ENCODE measurements at places on chromosomes 3 and 15.

- DNase-seq, result no peak
- H3K4me1 ChIP-seq, result no peaks in the 10 kb centered on the region
- no peaks in the 10 kb centered on the region for H3K36me3 ChIP-seq
- peaks cover 14% of the 10 kb centered on the region for H3K27me3 ChIP-seq
These were observed 16.4 kb upstream of the PRR20G start for GRCh38 chr3:127304121-127304744.

DNA sequence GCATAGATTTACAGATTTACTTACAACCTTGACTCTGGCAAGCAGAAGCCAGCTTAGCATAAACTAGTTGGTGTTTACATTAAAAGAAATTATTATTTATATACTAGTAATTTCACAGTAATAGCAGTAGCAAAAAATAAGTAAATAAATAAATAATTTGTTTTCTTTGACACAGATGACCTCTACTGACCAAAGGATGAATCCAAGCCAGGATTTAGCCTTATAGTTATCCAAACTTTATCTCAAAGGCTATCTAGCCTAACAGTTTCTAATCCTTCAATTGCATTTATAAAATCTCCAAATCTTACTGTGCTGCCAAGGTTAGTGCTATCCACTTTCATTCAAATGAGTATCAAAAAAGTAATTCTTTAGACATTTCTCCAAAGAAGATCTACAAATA is 64.3 kb downstream of the FRMD5 start:
- H3K36me3 ChIP-seq, result no peaks in the 10 kb centered on the region
- no peak for DNase-seq
- H3K27ac ChIP-seq, result no peak overlapping the region
- no peak overlapping the region for H3K4me3 ChIP-seq
- H3K27me3 ChIP-seq, result no peaks in the 10 kb centered on the region

- H3K27ac ChIP-seq, result peak overlapping the region; percentile 83
- no peaks in the 10 kb centered on the region for H3K27me3 ChIP-seq
- H3K4me3 ChIP-seq, result no peak overlapping the region
- H3K36me3 ChIP-seq, result no peaks in the 10 kb centered on the region
These were observed 21.0 kb upstream of the EID1 start for GRCh38 chr15:48856942-48857341.

DNA sequence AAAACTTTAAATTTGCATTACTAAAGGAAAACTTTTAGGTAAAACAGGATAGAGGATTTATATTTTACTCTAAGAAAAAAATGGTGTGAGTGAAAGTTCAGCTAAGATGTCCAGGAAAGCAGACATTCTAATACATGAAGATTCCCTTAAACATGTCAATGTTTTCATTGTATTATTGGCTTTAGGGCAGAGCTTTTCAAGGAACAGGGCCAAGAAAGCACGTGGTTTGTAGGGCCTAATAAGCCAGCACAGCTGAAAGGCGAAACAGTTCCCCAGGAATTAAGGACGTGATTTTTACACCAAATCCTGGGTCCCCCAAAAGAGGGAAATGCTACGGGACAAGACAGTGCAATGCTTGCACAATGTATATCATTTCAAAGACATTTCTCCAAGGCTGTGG is 48.6 kb upstream of the MKRN3 start:
- no peaks in the 10 kb centered on the region for H3K4me1 ChIP-seq
- no peaks in the 10 kb centered on the region for H3K36me3 ChIP-seq
- DNase-seq, result no peak
- no peak overlapping the region for H3K27ac ChIP-seq
- no peaks in the 10 kb centered on the region for H3K27me3 ChIP-seq

DNA sequence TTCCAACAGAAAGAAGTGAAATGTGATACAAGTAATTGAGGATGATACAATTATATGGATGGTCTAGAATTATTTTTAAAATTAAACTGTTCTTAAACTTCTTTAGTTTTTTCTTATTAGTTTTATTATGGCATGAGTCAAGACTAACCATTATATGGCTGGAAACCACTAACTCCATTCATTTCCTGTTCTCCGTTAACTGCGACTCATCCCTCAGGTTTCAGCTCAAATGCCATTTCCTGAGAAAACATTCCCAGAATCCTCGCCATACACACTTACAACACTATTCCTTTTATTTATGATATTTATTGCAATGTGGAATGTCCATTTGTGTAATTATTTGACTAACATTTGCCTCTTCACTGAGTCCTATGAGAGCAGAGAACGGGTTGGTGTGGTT is 394.1 kb downstream of the SOX2 start:
- H3K4me1 ChIP-seq, result peaks cover 12% of the 10 kb centered on the region
- H3K36me3 ChIP-seq, result no peaks in the 10 kb centered on the region
- DNase-seq, result no peak

DNA sequence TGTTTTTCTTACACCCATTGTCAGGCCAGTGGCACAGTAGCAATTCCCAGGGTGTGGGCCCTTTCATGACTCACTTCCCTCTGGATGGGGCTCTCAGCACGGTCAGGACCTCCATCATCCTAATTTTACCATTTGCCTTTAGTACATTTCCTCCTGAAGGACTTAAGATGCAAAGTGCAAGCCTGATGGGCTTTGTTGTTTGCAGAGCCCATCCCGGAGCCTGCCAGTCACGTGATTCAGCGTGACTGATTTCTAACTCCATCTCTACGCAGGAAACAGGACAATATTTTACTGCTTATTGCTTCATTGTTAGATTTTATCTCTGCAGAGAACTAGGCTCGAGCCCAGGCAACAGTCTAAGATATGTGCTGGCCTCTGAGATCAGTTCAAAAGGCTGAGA is 223.7 kb downstream of the PDZRN3 start:
- no peak overlapping the region for H3K27ac ChIP-seq
- H3K4me1 ChIP-seq, result no peaks in the 10 kb centered on the region
- no peak overlapping the region for H3K4me3 ChIP-seq
- no peak for DNase-seq
- H3K27me3 ChIP-seq, result no peaks in the 10 kb centered on the region
